H9 (cell line): ENCODE measurements at places on chromosomes 3 and 15.

DNA sequence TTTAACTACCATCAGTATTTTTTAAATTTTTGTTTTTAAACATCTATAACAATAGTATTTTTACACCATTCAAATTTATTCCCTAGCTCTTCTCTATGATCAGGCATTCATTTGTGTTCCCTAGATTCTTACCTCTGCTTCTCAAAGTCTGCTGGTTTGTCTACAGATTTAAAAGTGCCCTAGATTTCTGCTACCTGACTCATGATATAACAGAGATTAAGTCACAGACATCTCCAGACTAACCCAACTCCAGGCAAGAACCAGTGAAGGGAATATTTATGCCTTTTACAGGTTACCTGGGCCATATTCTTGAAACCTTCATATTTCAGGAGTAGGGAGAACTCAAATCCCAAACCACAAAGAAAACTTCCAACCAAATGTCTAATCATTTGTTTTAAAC is 38.8 kb downstream of the ADAM10 start:
- DNase-seq: no peak

DNA sequence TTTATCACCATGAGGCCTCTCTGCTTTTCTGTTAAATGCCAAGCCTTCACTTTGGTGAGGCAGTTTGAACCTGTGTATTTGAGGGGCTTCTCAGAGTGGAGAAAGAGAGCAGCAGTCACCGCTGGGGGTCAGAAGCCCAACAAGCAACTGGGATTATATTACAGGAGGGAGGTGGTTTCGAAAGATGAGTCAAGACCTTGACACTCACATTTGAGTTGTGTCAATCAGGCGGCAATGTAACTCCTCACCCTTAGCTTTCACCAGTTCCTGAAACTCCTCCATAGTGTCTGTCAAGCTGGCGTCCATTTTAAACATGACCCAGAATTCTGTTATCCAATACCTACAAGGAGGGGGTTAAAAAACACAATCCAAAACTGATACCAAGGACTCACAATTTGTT is 46.5 kb downstream of the RASGRP1 start:
- no peak for DNase-seq

GRCh38 chr3:50405249-50405648 is 45.9 kb upstream of the TMEM115 start:
- peak; percentile 64 for DNase-seq

GRCh38 chr15:55992769-55993110 is 672 bp downstream of the NEDD4 start:
- no peak for DNase-seq

DNA sequence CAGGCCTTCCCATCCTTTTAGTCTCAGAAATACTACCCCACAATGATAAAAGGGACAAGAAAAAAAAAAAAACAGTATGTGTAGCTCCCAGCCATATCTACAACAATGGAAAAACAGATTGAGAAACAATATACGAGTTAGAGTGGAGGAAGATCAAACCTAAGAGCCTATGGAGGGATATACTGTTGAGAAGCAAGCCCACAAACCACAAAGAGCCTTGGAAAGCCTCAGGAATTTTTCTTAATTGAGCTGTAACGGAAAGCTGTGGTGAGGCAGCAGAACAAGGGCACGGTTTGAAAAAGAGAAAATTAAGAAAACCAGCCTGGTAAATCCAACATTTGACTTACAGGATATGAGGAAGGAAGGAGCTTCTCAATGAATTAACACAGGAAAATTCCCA is 21.4 kb downstream of the KPNA1 start:
- no peak for DNase-seq

GRCh38 chr3:36434687-36435426 is 54.6 kb downstream of the STAC start:
- DNase-seq: no peak

GRCh38 chr3:170726976-170727661 is 141.2 kb upstream of the SLC7A14 start:
- DNase-seq: no peak

DNA sequence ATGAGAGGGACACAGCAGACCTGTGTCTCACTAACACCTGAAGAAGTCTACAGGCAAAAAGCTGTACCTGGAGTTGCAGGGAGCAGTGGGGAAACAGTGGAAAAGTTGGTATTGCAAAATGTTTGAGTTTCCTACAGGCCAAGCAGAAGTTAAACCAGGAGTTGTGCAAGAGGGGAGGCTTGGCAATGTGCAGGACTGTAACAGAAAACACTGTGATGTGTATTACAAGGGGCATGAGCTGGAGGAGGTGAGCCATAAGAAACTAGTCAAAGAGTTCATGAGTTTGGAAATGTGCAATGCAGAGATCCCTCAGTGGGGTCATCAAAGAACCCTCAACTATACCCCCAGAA is 47.1 kb upstream of the SERPINI2 start:
- DNase-seq: no peak

DNA sequence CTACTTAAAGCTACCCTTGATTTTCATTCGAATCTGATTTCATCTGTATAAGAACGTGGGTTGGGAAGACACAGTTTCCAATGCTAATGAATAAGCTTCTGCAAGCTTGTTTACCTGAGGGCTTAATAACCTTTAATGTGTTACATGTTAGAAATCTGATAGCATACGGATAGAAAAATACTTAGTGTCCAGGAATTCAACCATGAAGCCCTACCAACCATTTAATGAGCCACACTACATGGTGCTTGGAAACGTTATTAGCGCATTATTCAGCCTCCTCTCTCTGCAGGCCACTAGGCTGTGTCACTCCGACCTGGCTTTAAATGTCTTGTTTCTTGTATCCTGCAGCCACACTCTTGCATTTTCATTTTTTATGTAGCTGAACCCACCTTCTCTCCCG is 1.6 kb downstream of the FAM81A start:
- no peak for DNase-seq

- DNase-seq: no peak
Measured at GRCh38 chr15:75238150-75238549, 20.0 kb upstream of the GOLGA6C start.

GRCh38 chr3:61090389-61091169 is 160.7 kb downstream of the FHIT start:
- DNase-seq: no peak

DNA sequence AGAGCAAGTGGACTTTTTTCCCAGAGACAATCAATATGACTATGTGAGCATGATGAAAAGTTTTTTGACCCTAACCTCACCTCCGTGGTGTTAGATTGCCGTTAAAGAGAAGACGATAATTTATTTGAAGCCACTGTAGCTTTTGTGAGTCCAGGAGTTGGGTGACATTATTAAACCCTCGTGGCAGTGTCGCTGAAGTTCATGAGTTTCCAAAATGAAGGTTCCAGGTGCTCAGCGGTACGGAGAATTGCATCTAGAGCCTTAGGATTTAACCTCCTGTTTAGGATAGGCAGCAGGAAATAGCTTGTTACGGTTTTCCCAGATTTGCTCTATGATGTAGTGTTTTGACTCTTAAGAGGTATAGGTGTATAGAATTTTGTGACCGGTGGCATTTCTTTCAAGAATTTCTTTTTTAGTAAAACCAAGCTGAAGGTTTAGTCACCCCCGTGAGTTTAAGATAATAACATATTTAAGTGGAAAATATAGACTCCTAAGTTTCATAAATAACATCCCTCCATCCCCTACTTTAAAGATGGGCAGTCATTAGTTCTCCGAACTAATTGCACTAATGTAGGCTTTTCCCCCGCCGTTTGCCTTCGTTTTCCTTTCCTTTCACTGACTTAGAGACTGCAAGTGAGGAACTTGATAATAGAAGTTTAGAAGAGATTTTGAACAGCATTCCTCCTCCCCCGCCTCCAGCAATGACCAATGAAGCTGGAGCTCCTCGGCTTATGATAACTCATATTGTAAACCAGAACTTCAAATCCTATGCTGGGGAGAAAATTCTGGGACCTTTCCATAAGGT is 2.0 kb downstream of the SMC4 start:
- no peak for DNase-seq

GRCh38 chr3:48248095-48248850 is 7.4 kb downstream of the ZNF589 start:
- no peak for DNase-seq

DNA sequence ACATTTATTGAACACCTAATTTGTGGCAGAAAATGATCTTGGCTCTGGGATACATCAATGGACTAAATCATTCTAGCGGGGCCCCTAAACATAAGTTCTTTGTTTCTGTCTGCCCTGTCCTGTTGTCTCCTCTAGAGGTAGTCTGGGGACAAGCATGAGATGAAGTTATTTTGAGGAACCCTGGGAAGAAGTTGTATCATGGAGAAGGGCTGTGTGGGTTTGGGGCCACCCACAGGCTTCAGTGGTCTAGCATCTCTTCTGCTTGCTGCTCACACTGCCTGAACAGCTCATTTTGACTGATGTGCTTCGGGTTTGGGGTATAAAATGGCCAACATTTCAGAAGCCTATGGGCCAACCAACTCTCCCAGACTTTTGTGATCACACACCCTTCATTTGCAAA is 50.3 kb upstream of the OSBPL11 start:
- DNase-seq: no peak

- no peak for DNase-seq
Measured at GRCh38 chr3:107216711-107217110, 160.5 kb upstream of the CCDC54 start.

- no peak for DNase-seq
Measured at GRCh38 chr3:63047068-63047467, 171.9 kb upstream of the CADPS start.

GRCh38 chr3:2568156-2568555 is 469.5 kb downstream of the CNTN4 start:
- no peak for DNase-seq

DNA sequence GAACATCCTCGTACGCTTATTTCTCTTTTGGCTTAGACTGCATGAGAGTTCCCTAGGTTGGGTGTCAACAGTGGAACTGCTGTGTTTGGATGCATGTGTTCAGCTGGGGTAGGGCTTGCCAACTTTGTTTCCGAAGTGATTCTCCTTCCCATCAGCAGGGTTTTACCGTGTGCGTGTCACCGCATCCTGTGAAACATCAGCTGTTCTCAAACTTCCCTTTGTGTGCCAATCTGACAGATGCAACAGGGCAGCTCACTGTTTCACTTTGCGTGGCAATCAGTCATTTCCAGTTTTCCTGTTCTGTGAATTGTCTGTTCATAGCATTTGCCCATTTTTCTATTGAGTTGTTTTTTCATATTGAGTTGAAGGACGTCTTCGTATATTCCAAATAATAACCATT is 218.8 kb downstream of the VPS13C start:
- DNase-seq: no peak

DNA sequence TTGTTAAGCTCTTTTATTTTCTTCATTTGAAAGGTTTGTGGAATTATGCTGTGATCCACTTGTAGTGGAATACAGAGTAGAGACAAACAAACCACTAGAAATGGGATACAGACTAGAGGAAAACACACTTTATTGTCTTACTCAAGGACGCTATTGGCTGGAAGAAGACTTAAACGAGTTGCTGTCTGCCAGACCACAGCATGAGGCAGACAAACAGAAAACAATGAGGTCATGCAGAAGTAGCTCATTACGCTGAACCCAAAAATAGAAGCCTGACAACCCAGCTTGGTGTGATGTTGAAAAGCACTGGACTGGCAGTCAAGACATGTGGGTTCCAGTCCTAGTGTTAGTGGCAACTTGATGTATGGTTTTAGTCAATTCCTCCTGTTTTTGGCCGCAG is 62.4 kb upstream of the P3H2 start:
- no peak for DNase-seq

DNA sequence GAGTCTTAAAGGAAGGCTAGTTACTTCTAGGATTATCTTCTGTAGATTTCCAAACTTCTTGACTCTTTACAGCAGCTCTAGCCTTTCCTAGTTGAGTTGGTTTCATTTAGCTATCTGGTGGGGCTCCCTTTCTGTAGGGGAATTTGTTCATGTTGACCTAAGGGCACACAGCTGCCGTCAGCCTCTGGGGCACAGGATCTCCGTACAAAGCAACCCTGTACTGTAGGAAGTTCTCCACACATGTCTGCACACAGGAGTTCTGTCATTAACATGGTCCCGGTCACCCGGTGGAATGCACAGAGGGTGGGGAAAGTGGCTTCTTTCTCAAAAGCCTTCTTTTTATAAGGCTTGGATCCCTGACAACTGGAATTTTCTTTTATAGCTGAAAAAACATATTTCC is 88.7 kb upstream of the TNIK start:
- DNase-seq: no peak

GRCh38 chr3:105260385-105260784 is 106.3 kb upstream of the ALCAM start:
- no peak for DNase-seq

DNA sequence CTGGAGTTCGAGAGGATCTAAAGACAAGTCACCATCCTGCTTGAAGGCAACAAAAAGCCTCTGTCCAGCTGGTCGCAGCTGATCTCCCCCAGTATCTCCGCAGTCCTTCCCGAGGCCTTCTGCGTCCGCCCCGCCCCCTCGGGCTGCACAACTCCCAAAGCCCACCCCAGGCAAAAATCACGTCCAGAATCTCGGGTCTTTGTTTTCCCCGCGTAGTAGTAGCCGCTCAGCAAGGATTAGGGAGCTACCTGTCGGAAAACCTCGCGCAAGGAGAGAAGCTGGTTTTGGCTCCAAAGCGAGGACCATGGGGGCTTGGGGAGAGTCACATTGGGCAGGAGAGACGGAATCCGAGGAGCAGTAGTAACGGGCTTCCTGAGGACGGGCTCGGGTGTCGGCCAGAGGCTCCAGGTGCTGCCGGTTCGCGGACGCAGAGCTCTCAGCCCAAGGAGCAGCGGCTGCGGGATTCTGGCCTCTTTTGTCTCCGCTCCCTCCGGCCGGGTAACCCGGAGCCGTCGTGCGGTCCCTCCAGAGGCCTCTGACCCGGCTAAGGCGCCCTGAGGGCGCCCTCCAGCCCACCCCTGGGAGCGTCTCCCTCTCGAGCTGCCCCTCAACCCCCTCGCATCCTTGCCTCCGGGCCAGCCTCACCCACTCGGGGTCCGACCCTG is 401 bp downstream of the ZSCAN29 start:
- DNase-seq: peak; percentile 44

GRCh38 chr3:142857056-142857455 is 31.8 kb downstream of the PCOLCE2 start:
- DNase-seq: peak; percentile 76

GRCh38 chr15:100729461-100729860 is 127.1 kb downstream of the ASB7 start:
- DNase-seq: no peak

DNA sequence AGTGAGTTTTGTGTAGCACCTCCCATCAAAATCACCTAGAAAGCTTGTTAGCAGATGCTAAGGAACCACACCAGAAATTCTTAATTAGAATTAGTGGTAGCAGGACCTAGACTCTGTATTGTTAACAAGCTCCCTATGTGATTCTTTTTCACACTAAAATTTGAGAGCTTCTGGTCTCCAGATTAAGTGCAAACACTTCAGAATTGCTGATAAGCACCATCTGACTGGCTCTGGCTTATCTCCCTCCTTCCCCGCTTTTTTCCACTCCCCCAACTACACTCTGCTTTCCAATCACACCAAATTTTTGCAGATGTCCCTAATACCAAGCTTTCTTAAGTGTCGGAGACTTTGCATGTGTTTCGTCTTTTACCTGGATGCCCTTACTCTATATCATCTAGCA is 410.1 kb upstream of the DPH6 start:
- DNase-seq: no peak
